Stimulated activated CD4-positive, alpha-beta T cell treated with anti-CD3 and anti-CD28 coated beads, Interleukin-15, amount 100 ng/mL, for 1 hour (primary cell): ENCODE measurements at places on chromosomes 1 and 21.

DNA sequence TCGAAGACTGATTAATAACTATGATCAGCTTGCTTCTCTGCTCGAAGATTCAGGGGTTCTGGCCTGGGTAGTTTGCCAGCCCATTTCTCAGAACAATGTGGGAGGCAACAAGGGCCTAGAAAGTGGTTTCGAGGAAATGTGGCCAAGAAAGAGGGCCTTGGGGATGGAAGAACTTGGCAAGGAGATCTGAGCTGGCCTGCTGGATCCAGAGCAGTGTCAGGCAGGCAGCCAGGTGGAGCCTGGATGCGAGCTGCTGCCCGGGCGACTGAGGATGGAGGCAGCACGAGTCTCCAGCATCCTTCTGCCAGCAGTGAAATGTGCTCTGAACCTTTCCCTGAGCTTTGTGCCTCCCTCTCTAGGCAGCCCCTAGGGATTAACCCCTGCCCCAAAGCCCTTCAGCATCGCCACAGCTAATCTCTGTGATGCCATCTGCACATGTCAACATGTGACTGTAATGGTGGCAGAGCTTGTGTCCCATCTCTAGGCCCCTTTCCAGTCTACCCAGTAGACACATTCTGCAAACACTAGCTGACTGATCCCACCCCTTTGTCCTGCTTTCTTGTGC lies 61.0 kb upstream of the NEK2 start:
- no peak for DNase-seq

GRCh38 chr1:93016171-93016570 lies 54.9 kb upstream of the DIPK1A start:
- DNase-seq, result no peak

GRCh38 chr1:228205526-228206436 lies 2.1 kb upstream of the OBSCN start:
- DNase-seq, result no peak

- no peak for DNase-seq
Observed at GRCh38 chr1:149845416-149845815, 54.0 kb upstream of the BOLA1 start.

DNA sequence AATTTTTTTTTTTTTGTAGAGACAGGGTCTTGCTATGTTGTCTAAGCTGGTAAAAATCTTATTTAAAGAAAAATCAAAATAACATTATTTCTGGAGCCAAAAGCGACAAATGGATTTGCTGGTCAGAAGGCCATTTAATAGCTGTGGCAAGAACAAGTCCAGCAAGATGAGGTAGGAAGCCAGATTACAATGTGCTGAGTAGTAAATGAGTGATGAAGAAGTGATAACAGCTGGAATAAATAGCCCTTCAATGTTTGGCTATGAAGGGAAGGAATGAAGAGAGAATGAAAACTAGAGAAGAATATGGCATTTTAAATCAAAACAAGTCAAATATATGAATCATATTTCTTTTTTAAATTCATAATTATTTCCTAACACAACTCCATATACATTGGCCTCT lies 34.5 kb downstream of the SYDE2 start:
- DNase-seq, result no peak

DNA sequence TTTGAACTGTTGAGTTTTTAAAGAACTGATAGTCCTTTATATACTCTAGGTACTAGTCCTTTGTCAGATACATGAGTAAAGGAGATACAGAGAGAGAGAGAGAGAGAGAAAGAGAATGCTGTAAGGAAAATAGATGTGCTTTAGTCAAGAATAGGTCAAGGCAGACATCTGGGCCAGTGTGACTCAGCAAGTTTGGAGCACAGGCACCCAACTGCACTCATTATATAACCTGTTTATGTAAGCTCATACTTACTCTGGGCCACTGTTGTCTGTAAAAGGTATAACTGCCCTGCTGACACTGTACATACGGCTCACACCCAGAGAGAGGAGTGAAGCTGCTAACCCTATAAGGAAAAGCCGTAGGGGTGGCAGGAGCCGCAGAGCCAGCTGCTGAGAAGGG lies 32.2 kb upstream of the AKT3 start:
- no peak for DNase-seq

- DNase-seq, result no peak
Observed at GRCh38 chr1:201838381-201838780, 9.4 kb downstream of the IPO9 start.

DNA sequence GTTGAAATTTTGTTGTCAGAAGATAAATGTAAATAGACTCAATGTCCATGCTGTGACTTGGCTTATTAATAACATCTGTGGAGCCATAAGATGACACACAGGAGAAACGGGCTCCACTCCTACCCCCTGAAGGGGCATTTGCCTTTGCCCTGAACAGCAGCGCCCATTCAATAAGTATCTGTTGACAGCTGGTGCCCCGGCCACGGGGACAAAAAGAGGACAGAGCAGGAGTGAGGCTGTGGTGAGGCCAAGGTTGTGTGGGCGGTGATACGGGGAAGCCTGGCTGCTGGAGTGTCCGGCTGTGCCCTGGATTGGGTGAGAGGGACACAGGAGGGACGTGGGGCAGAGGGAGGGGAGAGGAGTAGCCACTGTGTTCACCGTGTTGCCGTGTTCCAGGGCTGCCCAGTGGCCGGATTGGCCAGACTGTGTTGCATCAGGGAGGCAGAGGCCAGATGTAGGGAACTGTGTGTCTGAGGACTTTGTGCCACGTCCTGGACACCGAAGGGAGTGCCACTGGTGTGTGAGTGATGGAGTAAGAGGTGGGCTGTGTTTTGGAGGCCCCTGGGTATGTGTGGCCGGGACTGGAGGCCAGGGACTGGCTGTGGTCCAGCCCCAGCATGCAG lies 15.1 kb downstream of the PRMT2 start:
- no peak for DNase-seq

- no peak for DNase-seq
Observed at GRCh38 chr1:51610637-51611036, 6.3 kb upstream of the OSBPL9 start.

DNA sequence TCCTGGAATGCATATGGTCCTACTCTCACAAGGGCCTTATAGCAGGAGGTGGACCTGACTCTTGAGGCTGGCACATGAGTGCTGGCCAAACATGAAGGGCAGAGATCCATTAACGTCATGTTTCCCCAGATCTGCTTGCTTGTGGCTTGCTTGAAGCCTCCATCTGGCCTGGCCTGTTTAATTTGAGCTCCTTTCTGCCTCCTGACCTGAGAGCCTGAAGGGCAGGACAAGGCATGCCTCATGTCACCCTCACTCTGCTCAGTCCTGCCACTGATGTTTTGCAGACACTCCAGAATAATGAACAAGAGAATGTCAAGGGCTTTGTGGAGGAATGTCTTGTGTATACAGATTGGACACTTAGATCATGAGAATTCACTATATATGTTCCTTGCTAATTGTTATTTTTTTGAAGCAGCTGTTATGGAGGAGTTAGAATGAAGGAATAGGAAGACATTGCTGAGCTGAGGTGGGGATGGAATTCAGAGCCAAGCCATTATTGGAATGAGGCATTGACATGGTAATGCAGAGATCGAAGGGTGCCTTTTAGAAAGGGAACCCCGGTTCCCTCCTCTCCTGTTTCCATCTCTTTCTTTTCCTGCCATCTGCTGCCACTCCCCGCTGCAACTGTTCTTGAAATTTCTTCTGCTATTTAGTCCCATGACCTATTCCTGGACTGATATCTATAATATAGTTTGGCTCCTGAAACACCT lies 457.0 kb upstream of the PROX1 start:
- no peak for DNase-seq

GRCh38 chr1:87592156-87592555 lies 263.5 kb downstream of the LMO4 start:
- no peak for DNase-seq

DNA sequence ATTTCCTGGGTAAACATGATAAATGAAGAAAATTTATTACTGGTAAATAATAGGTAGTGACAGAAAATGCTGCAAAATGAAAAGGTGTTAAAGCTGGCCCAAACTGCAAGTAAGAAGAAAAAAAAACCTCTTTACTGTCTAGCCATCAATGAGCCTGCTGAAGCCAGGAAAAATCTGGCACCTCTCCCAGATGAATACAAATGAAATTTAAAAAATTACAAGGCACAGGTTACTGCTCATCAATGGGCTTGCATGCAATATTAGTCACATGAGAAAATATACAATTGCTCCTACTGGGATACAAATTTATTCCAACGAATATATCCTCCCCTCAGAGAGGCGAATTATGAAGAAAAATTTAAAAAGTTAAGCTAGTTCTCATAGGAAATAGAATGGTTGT lies 1422.5 kb downstream of the KCNT2 start:
- no peak for DNase-seq

DNA sequence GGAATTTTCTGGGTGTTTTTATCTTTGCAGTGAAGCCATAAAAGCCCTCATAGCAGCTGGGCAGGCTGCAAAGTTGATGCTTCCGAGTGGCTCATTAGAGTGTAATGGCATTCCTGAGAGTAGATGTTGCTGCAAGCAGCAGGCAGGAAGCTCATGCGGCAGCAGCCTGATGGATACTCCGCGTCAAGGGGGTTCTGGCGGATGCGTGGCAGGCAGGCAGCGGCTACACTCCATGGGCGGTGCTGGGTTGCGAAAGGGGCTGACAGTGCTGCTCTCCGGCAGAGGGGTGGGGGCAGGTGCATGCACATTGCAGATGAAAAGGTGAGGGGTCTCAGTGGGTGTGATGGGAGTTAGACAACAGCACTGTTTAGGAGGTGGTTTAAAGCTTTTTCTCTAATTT lies 93.2 kb upstream of the AJAP1 start:
- DNase-seq, result no peak

GRCh38 chr1:98546319-98546718 lies 115.2 kb upstream of the SNX7 start:
- no peak for DNase-seq

GRCh38 chr1:15559189-15559810 lies 25.6 kb downstream of the AGMAT start:
- no peak for DNase-seq

- no peak for DNase-seq
Observed at GRCh38 chr1:221923929-221924598, 182.2 kb upstream of the DUSP10 start.

GRCh38 chr1:151010346-151010726 lies 2.1 kb downstream of the PRUNE1 start:
- no peak for DNase-seq

GRCh38 chr1:234840843-234841242 lies 230.9 kb upstream of the IRF2BP2 start:
- DNase-seq, result no peak

DNA sequence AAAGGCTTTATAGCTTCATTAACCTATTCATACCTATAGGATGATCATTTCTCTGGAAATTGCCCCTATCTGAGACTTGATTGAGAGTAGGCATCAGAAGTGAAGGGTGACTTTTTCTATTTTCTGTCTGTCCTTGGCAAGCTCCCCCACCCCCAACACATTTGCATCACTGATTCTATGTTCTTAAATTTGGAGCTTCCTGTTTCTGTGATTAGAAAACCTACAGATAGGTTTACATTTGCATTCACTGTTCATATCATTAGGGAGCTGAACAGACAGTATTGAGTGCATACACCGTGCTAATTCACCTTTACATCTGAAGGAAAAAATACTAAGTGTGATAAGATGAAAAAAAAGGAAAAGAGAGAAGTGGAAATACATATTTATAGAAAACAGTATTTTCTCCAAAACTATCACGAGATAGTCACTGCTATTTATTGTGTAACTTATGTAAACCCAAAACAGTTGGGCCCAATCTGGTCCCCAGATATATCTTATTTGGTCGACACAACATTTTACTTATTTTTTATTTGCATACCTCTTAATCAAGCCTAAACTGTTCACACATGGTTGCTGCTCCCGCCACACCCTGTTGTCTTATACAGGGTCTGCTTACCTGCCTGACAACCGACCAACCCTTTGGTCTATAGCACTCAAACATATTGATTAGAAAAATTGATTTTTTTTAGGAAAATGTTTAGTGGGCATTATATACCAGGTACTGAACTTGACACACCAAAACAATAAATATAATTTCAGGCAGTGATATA lies 218.8 kb downstream of the NTNG1 start:
- no peak for DNase-seq
